ENCODE measurements at places on chromosomes 7 and 10.

- DNase-seq, result no peak
Measured at GRCh38 chr10:88728107-88728763, 22.2 kb downstream of the LIPK start.

DNA sequence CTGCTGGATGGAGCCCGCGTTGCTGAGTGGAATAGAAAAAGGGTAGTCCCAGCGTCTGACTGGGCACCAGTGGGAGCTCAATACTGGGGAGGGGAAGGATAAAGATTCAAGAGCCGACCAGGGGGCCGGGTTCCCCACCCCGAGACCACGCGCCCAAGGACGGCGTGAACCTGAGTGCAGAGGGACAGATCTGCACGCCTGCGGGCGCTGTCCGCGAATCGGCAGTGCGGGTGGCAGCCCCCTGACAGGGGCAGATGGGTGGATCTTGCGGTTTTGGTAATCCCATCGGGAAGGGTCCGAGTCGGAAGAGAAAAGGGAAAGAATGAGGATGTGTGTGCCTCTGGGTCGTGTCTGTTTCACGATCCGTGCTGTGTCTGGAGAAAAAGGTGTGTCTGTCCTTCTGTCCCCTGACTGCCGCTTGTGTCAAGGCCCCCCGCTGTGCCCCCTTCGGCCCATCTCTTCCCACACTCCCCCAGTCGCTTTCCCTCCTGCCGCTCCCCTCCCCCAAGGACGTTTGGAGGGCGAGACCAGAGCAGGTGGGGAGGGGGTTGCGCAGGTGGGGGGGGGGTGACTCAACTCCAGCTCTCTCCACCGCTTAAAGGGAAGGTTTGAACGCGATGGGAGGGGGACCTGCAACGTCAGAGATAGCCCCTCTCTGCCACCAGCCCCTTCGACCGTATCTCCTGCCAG lies 734 bp upstream of the VGF start:
- DNase-seq, result no peak

- DNase-seq, result no peak
Measured at GRCh38 chr7:50207686-50208255, 96.7 kb upstream of the IKZF1 start.

- DNase-seq, result no peak
Measured at GRCh38 chr7:50151001-50151400, 58.0 kb upstream of the ZPBP start.

DNA sequence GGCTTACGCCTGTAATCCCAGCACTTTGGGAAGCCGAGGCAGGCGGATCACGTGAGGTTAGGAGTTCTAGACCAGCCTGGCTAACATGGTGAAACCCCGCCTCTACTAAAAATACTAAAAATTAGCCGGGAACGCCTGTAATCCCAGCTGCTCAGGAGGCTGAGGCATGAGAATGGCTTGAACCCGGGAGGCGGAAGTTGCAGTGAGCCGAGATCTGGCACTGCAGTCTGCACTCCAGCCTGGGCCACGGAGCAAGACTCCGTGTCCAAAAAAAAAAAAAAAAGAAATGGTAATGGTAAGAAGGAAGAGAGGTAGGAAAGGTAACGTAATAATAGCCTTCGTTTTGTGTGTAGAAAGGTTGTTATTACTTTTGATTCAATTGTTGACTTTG lies 1.2 kb downstream of the HSPA14 start:
- DNase-seq, result no peak
